Posterior vena cava (tissue), 2 donors: ENCODE measurements at places on chromosomes 1 and 21. TPM values are rescaled to one million over a fixed set of nuclear protein-coding genes. Genes with fewer than 3 reads are reported as not detected.

DNA sequence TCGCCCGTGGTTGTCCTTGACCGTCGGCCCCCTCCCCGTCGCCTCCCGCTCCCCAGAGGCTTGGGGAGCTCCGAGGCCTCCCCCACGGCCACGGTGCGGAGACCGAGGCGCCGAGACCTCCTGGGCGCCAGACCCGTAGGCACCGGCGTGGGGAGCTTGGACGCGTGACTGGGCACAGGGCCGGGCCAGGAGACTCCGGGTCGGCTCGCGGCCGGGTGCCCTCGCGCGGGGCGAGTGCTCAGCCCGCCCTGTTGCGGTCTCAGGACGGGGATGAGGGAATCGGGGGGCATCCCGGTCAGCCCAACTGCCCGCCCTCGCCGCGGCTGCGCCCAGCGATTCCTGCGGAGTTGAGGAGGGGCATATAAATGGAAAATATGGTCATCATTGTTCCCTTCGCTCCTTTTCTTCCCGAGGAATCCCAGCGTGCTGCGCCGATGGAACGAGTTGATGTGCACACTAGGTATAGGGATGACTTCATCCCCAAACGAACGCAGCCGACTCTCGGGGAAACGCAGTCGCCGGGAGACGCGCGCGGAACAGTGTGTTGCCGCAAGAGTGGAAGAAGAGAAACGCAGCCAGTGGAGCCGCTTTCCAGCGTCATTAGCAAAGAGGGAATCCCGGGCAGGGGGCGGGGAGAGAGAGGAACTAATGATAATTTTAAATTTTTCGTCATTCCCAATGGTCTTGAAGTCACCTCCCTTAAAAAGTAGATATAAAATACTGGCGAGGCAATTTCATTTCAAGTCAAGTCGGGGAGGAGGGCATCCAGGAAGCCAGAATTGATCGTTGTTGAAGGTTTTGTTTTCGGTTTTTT, 747 bp upstream of the ENAH start:
- peak; percentile 93 for DNase-seq

- no peak for DNase-seq
Observed at GRCh38 chr1:55650444-55650843, 435.3 kb upstream of the USP24 start.

ERRFI1 gene
- 151 TPM for total RNA-seq

GRCh38 chr1:245684166-245684565, 529.4 kb downstream of the KIF26B start:
- no peak for DNase-seq

RO60 gene
- total RNA-seq = 80.6 TPM

GRCh38 chr1:151465026-151465425, 5.7 kb upstream of the POGZ start:
- no peak for DNase-seq

RIPPLY3 gene
- not detected for total RNA-seq

- no peak for DNase-seq
Observed at GRCh38 chr21:37207441-37208009, 59.6 kb downstream of the VPS26C start.

DNA sequence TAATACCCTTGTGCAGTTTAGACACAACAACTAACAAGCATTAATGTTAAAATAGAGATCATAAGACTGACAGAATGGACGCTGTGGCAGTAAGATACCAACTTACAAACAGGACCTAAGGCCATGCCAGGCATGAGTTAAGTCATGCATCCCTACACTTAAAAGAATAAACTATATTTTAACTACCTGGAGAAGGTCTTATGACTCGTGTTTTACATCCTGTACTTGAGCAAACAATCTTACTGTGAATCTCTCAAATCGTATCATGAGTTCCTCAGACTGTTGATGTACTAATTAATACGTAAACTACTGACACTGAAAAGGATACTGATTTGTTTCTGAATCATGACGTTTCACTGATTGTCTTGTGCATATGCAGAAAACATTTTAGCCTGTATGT, 2.0 kb upstream of the RSPH1 start:
- DNase-seq = no peak

ZNF648 gene
- not detected for total RNA-seq

CASQ1 gene
- 10.4 TPM for total RNA-seq

DNA sequence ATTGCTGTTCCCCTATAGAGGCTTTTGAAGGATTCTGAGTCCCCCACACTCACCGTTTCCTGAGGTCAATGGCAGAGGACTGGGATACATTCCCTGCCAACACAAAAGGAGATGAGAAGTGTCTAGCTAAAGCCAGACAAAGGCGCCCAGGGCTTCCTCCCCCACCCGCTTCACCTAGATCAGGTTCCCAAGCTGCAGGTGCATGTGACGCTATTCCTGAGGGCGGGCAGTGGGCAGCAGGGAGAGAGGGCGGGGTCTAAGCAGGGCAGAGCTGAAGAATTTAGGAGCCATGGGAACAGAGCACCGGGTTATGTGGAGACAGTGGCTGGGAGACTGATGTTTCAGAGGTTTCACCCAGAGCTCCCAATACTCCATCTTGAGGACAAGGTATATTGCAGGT, 6.0 kb upstream of the ARHGEF2 start:
- DNase-seq = no peak

DNA sequence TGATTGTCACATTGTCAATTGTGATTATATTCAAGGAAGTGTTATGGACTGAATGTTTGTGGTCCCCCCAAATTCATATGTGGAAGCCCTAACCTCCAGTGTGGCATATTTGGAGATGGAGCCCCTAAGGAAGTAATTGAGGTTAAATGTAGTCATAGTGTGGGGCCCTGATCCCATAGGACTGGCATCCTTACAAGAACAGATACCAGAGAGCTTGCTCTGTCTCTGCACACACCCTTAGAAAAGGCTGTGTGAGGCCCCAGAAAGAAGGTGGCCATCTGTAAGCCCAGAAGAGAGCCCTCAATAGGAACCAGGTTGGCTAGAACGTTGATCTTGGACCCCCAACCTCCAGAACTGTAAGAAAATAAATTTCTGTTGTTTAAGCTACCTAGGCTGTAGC, 28.1 kb downstream of the VANGL1 start:
- DNase-seq = no peak

DNA sequence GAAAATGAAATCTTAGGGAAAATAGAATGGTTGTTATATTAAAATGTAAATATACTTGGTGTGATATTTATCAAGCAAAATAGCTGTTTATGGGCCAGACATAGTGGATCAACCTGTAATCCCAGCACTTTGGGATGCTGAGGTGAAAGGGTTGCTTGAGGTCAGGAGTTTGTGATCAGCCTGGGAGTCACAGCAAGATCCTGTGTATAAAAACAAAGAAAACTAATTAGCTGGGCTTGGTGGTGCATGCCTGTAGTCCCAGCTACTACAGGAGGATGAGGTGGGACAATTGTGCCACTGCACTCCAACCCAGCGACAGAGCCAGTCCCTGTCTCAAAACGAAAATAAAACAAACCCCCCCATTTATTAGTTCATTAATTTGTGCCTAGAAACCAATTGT, 21.6 kb upstream of the CFHR1 start:
- no peak for DNase-seq

GRCh38 chr1:236108027-236108648, 34.2 kb upstream of the GPR137B start:
- no peak for DNase-seq

PRAMEF25 gene
- not detected for total RNA-seq

- peak; percentile 81 for DNase-seq
Observed at GRCh38 chr1:117674521-117675400, 68.9 kb downstream of the TENT5C start.

GRCh38 chr1:155976913-155977689, 1.2 kb downstream of the ARHGEF2 start:
- DNase-seq = no peak

DNA sequence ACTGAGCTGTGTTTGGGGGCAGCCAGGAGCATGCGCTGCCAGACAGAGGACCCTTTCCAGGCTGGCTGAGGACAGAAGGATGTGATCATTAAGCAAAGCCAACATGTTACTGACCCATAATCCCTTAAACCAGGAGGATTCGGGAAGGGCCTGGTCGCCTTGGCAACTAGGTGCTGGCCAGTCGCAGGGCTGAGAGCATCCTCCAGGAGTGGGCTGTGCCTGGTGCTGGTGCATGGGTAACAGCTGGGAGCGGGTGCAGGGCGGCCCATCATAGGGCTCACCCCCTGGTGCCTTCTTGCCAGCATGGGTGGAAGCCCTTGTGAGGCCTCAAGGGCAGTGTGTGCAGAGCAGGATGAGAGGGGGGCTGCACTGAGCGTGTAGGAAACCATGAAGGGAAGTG, 17.2 kb downstream of the CDK18 start:
- DNase-seq = no peak

DNA sequence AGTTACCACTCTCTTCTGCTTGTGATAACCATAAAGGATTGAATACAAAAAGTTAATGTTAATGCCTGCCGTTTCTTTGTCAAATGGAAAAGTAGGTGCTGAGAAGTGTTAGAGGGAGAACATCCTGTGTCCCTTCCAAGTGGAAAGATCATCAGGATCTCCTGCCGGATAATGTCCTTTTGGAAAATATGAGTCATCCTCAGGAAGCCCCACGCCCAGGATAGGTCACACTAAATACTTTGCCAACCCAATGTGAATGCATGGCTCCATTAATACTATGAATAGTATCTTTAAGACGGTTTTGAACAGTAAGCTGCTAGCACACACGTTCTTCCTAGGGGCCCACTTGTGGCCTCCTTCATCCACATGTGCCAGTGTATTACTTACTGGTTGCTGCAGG, 279.5 kb downstream of the ZNF326 start:
- no peak for DNase-seq

FALEC gene
- total RNA-seq = not detected

DNA sequence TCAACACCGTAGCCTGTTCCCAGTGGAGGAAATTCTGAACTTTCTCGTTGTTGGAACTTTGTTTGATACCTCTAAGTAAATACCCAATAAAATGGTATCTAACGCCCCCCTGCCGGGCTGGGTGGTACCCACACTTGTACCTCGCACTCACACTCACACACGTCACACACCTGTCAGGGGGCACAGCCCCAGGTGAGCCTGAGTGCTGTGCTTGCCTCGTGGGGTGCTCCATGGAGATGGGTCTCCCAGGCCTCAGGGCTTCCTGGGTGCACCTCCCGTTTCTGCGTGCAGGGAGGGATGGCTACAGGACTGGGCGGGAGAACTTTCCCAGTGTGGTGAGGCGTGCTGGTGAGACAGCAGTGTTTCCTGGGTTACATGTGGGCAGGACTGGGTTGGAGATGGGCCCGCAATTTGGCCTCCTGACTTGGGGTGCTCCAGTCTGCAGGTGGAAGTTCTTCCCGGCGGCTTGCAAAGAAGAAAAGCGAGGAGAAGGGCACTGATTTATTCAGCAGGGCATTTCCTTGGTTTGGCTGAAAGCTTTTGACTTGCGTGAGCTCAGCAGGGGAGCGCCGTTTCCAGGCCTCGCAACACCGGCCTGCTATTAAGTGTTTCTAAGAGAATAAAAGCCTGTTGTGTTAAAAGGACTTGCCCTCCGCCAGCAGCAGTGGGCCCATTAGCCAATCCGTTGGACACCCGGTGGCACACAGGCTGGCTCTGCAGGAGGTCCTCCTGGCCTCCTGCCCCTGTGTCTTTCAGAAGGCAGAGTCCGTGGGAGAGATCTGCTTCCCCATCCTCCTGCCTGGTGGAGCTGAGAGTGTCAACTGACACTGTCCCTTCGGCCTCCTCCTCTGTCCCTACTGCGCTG, 79.7 kb downstream of the KIF26B start:
- peak; percentile 55 for DNase-seq

CFHR4 gene
- not detected for total RNA-seq

ROR1 gene
- total RNA-seq = 25.8 TPM

GRCh38 chr1:195604287-195604686, 1004.0 kb downstream of the KCNT2 start:
- no peak for DNase-seq

DNA sequence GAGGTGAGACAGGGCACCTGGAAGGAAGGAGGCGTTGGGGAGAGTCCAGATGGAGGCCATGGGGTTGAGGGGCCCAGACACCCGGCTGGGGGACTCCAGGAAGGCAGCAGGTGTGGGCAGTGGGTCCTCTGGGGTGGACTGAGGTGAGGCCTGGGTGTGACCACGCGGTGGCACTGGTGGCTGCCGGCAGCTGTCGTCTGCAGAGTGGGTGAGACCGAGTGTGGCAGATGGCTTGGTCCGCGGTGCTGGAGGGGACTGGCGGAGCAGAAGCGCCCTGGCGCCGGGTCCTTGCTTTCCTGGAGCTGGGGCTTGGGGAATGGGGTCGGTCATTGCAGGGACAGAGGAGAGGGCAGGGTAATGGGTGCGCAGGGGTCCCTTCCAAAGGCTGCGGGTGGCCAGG, 12.5 kb downstream of the AGRN start:
- no peak for DNase-seq

DNA sequence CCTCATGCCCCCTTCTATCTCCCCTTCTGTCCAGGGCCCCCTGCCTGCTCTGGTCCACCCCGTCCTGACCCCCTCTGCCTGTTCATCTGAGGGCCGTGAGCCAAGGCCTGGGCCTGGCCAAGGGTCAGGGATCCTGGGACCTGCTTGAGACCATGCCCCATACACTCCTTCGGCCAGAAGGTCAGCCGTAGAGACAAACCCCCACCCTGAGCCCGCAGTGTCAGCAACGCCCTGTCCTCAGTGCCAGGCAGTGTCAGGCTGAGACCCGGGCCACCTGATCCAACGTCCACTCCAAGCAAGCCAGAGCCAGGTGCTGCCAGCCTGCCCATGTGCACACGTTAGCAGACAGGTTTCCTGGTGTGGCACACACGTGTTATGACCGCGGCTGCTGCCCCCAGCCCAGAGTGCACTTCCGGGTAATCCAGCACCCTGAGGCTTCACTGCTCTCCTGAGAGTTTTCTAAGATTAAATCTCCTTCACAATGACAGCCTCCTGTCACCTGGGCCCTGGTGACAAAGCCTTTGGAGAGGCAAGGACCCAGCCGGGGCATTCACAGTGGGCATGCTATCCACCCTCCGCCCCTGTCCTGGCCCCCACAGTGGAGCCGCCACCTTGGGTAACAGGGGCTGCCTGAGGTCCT, 10.1 kb upstream of the SAMD11 start:
- peak; percentile 67 for DNase-seq

DNA sequence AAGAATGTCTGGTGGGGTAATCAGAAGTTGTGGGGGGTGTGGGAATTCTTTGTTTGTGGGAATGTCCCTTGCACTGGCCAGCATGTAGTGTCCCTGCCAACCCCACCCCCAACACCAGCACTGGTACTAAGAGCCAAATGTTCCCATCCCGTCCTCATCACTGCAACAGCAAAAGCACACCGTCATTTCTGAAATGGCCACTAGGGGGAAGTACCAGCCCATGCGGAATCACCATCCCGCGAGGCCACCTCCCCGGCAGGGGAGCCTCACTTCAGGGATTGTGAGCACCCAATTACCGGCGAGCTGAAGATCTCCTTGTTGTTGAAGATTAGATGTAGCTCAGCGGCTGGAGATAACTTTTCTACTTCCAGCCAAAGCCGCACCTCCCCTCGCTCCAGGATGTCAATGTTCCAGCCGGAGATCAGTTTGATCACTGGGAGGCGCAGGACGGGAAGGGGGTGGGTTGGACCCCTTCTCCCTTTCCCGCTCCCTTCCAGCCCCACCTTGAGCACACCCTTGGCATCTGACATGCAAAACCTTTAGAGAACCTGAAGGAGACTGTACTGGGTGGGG, 41.0 kb downstream of the MYOM3 start:
- peak; percentile 85 for DNase-seq

EDARADD gene
- 0.24 TPM for total RNA-seq

TMEM51 gene
- 4.3 TPM for total RNA-seq

NBPF8 gene
- total RNA-seq = 7.6 TPM

- no peak for DNase-seq
Observed at GRCh38 chr21:36323032-36323431, 3.0 kb downstream of the MORC3 start.

CAPN9 gene
- total RNA-seq = not detected
